SW480 (cell line): ENCODE measurements at places on chromosomes 6 and 20.

- no peak for DNase-seq
Observed at GRCh38 chr6:7087066-7087465, 20.7 kb upstream of the RREB1 start.

DNA sequence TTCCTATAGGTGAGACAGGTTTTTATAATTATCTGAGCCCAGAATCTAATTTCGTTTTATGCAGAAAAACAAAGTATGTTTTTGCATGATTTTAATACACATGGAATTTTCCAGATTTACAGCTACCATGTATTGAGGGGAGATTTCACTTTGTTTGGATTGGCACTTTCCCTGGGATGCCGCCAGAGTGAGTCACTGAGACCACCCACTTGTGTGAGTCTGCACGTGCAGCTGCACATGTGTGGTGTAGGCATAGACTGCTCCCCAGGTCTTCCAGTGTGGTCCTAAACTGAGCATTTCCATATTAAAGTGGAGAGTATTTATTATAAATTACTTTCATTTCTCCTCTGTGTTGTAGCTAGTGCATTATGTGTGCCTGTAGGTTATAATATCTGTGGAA, 186.8 kb downstream of the UBE3D start:
- no peak for DNase-seq

DNA sequence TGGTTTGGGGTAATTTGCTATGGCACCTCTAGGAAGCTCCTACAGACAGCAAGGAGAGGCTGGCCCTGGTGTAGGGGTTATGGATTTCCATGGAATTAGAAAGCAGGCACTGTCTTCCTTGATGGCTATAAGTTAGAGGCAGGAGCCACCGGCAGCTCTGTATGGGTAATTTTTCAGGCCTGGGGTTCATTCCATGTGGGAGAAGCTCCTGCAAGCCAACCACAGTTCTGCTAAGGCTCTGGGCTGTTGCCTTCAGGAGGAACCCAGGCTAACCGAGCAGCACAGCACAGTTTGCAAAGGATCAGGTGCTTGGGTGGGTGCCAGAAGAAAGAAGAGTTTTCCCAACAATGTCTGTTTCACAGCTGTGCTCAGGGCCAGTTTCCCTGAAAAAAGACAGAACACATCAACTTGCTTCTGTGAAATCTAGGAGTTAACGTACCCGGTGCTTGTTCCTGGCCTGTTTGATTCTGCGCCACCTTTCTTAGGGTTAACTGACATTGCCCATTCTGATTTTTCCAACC, 162.8 kb upstream of the MYLIP start:
- no peak for DNase-seq

GRCh38 chr6:145093226-145093625, 642.1 kb downstream of the EPM2A start:
- DNase-seq, result no peak

DNA sequence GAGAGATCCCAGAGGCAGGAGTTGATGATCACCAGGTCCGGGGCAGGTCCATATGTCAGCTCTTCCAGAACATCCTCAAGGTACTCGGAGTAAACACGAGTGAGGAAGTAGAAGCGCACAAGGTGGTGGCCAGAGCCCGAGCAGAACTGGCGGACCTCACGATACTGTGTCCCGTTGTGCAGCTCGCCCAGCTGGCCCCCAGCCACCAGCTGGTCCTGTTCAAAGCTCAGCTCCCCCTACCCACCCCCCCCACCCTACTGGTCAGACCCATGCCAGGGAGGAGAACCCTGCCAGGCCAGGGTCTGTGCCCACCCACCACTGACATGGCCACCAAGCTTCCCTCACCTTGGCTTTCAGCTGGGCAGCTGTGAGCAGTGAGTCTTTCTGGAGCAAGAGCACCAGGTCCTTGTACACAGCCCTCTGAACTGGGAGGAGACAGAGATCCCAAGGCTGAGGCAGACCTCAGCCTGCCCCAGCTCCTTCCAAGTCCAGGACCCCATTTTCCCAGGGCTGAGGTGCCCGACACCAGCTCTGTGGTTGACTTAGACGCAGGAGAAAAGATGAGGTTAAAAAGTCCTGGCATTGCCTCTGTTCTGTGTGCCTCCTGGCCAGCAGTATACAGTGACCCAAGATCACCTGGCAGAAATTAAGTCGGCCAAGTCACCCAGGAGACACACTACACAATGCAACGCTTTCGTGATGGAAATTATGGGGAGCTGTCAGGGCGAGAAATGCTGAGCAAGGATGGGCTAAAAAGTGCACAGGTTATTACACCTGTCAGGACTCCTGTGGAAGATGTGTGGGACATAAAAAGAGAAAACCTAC, 1.4 kb downstream of the PCED1A start:
- no peak for DNase-seq

DNA sequence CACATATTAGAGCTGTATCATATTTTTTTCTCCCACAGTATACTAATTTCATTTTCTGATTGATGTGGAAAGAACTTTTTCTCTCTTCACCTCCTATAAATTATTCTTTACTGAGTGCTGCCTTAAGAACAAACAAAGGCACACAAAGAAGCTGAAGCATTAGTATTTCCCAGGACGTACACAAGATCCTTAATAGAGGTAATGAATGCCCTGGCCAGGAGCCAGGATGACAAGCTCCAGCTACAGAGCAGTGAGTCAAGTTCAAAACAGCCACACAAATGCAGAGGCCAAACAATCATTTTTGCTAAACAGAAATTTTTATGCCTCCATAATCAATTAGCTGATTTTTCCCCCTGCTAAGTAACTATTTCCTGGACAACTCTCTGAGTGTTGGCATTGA, 639.6 kb downstream of the EPHA7 start:
- DNase-seq, result no peak

GRCh38 chr6:168540713-168541291, 99.8 kb downstream of the SMOC2 start:
- no peak for DNase-seq

GRCh38 chr6:39610221-39610620, 115.0 kb downstream of the KIF6 start:
- no peak for DNase-seq

- DNase-seq, result no peak
Observed at GRCh38 chr6:165985806-165986299, 181.8 kb downstream of the TBXT start.

DNA sequence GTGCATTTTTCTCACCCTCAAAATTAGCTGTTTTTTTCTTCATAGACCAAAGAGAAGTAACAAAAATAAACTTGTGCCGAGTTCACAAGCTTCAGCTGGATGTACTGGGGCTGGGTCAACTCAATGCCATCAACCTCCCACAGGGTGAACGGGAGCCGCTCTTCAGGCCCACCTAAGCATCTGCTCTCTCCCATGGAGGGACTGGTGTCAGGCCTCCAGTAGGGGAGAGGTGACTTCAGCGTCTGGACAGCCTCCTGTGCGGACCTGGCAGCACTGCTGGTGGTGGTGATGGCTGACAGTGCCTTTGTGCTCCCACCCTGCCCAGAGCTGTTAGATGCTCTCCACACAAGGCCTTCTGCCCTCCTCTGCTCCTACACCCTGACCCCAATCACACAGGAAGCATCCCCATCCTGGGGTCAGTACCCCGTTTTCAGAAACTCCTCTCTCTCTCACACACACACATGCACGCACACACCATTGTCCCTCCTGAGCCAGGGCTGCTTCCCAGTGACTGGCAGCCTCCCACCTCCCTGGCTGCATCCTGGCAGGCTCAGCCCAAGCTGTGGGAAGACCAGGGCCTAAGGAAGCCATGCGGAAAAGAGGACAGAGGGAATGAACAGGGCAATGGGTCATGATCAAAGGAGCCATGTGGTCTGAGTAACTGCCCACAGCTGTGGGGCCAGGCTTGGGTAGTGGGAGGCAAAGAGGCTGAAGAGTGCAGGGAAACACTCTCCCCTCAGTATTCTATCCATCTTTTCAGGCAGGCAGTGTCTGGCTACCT, 17.7 kb downstream of the CST8 start:
- DNase-seq, result no peak

GRCh38 chr6:36751833-36752186, 54.2 kb downstream of the RAB44 start:
- DNase-seq, result no peak

DNA sequence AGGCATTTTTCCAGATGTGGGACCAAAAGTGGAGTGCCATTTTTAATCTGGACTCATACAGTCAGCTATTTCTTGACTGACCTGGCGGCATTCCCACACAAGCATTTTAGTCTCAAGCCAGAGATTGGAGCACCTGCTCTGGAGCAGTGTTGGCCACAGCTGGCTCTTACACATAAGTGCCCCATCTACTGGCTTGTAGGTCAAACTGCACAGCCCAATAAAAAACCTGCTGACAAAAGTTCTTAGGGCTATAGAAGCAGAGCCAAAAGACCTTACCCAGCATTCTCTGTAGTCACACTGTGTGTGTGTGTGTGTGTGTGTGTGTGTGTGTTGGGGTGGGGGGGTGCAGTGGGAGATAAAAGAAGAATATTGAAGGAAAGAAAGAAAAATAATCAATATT, 38.6 kb upstream of the SENP6 start:
- DNase-seq, result peak; percentile 22

- peak; percentile 3 for DNase-seq
Observed at GRCh38 chr6:149544646-149545257, 1.1 kb downstream of the PPIL4 start.

DNA sequence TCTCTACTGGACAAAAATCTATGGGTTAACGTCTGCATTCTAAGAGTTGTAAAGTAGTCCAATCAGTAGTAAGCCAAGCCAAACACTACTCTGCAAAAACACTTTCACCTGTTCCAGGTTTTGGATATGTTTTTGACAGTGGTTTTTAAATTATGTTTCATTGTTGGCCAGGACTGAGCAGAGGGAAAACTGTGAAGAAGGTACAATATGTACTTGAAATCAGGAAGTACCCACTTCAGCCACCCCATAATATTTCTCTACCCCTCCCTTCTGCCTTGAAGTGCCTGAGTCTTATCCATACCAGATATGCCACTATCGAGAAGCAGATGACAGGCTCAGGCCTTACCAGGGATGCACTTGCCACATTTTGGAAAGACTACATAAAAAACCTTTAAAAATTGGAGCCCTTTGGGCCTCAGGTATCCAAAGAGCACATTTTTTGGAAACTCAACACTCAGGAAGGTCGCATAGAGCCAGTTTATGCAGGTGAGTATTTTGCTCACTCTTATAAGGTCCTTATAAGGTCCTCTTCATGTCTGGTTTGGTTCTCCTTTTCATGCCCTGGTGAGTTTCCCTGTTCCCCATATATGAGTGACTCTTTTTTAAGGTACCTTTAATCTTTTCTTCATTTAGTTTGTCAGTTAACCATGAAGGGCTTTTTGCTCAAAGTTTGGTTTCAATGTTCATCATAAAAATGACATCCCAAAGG, 859.3 kb upstream of the FLRT3 start:
- DNase-seq, result no peak

DNA sequence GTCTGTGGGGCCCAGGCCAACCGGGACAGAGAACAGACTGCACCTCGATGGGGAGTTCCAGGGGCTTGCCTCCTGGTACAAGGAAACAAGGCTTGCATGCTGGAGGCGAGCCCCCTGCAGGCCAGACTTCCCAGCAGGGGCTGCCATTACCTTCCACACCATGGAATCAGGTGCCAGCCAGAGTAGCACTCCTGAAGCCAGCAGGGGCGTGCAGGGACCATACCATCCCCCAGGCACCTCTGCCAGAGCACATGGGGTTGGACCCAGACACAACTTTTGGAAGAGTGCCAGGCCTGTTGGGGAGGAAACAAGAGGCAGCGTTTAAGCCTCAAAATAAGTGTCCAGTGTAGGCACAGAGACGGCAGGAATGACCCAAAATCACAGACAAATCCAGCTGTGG, 6.5 kb downstream of the DDO start:
- no peak for DNase-seq

DNA sequence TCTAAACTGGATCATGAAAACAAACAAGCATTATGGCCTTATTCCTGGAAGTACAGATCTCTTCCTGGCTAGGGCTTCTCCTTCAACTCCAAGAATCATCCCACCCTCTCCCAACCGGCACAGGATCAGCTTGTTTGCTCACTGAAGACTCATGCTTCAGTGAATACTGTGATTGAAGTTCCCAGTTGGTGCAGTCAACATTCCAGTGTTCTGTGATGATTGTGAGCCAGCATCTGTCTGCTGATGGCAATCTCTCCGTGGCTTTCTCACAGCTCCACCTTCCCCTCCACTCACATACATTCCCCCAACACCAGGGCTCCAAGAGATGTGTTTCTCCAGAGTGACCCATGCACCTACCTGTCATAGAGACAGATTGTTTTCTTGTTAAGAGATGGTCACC, 421.3 kb upstream of the BTBD3 start:
- DNase-seq, result peak; percentile 8

GRCh38 chr6:40588480-40588879, 1.3 kb upstream of the LRFN2 start:
- DNase-seq, result no peak

DNA sequence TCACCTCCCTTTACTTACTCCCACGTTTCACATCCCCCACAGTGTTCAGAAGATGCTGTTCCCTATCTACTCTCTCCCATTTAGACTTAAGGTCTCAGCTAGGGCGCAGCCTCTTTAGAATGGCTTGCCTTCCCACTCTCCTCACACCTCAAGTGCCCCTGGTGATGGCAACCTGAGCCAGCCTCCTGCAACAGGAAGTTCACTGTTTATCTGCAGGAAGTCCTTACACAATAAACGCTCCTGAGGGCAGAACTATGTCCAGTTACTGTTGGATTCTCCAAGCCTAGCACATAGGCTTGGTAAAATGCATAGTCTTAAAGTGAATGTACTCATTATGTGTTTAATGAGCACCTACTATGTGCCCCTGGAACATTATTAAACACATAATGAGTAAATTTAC, 21.9 kb upstream of the RAB22A start:
- DNase-seq, result no peak

GRCh38 chr20:41344938-41345728, 4.5 kb downstream of the LPIN3 start:
- no peak for DNase-seq

DNA sequence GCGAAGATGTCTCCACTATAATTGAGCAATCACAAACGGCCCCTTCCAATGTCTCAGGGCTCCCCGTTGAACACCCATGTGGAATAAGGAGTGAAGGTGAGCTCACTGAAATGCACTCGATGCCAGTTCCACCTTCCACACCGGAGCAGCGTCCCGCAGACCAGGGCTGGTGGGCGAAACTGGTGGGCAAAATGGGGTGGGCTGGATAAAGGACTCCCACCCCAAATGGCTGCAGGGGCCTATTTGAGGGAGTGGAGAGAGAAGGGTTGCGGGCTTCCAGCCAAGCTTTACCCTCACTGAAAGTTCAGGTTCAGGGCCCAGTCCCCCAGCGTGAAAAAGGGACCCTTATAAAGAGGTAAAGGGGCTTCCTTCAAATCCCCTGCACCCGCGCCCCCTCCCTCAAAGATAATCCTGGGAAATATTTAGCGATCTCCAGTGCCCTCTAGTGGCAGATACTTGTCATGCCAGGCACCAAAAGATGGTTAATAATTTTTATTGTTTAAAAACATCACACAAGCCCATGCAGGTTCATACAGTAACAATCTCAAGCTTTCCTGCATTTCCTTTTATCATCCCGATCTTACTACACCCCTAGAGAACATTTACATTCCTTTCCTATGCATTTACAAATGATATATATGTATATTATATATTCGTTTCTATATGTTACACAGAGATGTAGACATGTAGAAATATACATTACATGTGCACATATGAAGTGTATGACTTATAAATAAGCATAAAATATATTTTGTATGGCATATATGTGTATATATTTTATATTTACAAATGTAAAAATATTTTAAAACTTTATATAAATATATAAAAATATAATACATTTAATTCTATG, 58.2 kb upstream of the NKX2-2 start:
- DNase-seq, result no peak
